Fibroblast of skin of back (primary cell): ENCODE measurements at places on chromosomes 12 and 14.

DNA sequence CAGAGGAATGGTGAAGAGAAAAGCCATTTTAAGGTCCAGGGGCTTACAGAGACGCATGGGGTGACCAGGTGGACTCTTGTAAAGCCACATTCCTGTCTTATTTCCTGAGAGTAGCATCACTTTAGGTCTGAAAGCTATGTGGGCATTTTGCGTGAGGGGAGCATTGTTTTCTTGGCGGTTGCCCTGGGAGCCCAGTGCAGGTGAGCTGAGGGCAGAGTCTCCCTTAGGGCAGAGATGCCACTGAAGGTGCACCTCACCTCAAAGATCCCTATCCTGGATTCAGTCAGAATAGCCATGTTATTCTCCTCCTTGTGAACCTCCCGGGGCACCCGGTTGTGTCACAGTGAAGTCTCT lies 12.4 kb downstream of the GLRX5 start:
- DNase-seq: no peak

- DNase-seq: no peak
Measured at GRCh38 chr12:124664395-124665111, 97.1 kb upstream of the NCOR2 start.

GRCh38 chr12:39807043-39807442 lies 187.4 kb upstream of the ABCD2 start:
- DNase-seq: peak; percentile 5

- DNase-seq: no peak
Measured at GRCh38 chr14:24300326-24300980, 803 bp downstream of the NOP9 start.

DNA sequence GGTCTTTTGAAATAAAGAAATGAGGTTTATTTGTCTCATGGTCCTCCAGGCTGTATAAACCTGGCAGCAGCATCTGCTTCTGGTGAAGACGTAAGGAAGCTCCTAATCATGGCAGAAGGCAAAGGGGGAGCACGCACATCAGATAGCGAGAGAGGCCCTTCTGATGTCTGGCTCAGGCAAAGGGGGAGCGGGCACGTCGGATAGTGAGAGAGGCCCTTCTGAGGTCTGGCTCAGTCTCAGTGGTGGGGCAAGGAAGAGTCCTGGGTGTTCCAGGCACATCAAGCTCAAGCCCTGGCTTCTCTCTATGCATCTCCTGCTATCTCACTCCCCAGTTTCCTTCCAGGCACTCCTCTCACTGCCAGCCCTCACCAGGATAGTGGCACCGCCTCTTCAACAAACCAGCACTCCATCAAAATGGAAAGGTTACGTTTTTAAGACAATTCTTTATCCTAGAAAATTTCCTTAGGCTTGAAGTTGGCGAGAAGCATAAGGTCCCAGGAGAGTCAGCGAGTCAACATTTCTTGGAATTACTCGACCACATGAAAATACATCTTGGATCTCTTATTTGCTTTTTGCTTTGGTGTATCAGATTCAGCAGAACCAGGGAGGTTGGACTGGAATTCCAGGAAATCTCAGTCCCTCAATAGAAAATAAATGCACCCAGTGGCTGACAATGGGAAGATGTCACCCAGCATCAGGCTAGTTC lies 189.6 kb upstream of the TMEM132C start:
- peak; percentile 80 for DNase-seq

DNA sequence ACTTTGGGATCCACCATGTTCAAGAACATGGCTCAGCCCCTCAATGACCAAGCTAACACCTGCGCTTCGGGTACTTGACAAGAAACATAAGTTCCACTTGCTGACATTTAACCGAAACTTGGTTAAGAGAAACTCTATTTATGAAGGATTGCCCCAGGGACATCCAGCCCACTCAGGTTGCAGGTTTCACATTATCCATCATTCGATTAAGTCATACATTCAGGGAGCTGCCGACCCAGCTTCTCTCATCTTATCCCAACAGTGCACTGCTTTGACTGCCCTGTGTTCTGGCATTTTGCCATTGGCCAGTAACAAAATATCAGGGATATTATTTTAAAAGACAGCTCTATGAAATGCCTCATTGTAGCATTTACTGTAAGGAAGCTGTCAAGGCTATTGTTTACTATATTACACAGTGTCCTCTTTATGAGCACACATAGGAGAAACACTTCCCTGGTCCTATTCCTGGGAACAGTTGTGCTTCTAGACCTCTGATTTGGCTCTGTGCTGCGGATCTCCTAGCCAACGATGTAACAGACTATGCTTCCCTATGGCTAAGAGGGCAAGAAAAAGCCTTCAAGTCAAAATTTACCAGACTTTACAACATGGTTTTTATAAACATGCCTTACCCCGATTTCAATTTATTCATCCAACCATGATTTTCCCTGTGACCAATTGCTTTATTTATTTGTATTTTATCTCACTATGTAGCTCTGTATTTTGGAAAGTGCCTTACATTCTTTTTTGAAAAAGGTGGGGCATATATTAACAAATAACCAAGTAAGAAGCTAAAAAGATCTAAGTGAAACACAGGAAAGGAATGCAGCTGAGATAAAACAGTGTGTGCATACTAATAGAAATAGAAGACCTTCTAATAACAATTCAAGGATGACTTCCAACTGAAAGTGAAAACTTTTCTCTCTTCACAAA lies 109.3 kb downstream of the ITPR2 start:
- DNase-seq: peak; percentile 74

DNA sequence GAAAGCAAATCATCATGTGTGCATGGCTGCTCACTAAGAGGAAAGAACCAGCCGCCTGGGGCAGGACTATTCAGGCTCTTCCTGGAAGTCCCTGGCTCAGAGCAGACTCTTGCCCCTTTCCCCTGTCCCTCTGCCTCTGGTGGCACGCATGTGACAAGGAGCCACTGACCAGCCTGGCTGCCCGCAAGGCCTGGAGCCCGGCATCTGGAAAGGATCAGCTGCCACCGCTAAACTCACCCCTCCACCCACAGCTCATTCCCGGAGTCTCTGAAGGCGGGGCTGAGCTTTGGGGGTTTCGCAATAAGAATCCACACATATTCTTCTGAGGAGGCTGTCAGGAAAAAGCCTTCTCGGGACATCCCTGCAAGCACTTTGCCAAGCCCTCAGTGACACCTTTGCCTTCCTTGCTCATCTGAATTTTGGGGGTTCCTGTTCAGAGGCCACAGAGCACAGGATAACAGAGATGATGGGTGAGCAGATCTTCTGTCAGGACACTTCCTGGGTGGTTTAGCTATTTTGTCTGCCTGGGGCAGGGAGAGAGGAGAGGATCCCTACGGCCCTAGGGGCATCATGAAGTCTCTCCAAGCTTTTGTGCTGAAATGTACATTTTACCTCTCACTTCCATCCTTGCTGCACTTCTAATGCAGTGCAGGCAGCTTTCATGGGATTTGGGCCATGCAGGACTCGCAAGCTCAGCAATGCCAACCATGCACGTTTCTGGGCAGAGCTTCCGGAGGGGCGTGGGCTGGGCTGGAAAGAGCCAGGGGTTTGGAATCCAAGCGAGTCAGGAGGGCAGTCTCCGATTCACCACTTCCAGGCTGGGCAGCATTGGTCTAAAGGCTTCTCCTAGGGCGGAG lies 124.8 kb upstream of the MAP1LC3B2 start:
- peak; percentile 96 for DNase-seq

DNA sequence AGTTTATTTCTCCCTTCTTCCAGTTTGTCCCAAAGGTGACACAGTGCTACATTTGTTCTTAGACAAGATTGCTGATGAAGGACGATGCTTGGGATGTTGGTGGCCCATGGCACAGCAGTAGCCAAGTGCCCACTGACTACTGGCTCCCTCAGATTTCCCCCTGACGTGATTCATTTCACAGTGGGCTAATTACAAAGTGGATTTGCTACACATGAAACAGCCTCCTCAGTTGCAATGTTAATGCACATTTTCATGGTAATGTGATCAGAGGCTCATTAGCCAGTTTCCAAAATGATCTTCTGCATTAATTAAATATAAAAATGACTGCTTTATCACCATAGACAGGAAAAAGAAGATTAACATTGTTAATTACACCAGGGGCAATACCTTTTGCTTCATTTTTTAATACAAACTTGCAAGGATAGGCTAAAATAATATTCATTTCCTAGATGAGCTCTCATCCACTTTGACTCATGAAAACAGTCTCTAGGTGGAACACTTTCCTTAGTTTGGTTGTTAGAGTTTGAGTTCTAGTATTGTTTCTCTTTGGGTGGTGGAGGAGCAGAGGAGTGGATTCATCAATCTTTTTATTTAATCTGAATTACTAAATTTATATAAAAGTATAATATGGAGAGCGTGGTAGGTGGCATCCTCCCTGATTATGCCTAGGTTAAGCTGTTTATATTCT lies 250.9 kb downstream of the PDZRN4 start:
- DNase-seq: no peak

- no peak for DNase-seq
Measured at GRCh38 chr14:105376521-105377440, 21.6 kb upstream of the TEX22 start.

GRCh38 chr14:45698462-45699134 lies 445.6 kb upstream of the MIS18BP1 start:
- no peak for DNase-seq

GRCh38 chr12:388012-388411 lies 1.1 kb downstream of the KDM5A start:
- no peak for DNase-seq

GRCh38 chr12:104057771-104058197 lies 6.5 kb upstream of the HCFC2 start:
- DNase-seq: peak; percentile 33

- peak; percentile 88 for DNase-seq
Measured at GRCh38 chr12:91127751-91128150, 16.5 kb upstream of the LUM start.

GRCh38 chr12:48143898-48144297 lies 13.4 kb downstream of the ASB8 start:
- no peak for DNase-seq

- DNase-seq: peak; percentile 6
Measured at GRCh38 chr14:98847521-98848468, 424.2 kb downstream of the BCL11B start.

GRCh38 chr12:18171571-18171970 lies 81.6 kb upstream of the RERGL start:
- peak; percentile 92 for DNase-seq

GRCh38 chr14:33714527-33715226 lies 236.2 kb downstream of the EGLN3 start:
- peak; percentile 85 for DNase-seq

GRCh38 chr12:98229540-98229924 lies 285.9 kb upstream of the TMPO start:
- DNase-seq: no peak

- DNase-seq: no peak
Measured at GRCh38 chr12:47071241-47071852, 8.1 kb upstream of the PCED1B start.

DNA sequence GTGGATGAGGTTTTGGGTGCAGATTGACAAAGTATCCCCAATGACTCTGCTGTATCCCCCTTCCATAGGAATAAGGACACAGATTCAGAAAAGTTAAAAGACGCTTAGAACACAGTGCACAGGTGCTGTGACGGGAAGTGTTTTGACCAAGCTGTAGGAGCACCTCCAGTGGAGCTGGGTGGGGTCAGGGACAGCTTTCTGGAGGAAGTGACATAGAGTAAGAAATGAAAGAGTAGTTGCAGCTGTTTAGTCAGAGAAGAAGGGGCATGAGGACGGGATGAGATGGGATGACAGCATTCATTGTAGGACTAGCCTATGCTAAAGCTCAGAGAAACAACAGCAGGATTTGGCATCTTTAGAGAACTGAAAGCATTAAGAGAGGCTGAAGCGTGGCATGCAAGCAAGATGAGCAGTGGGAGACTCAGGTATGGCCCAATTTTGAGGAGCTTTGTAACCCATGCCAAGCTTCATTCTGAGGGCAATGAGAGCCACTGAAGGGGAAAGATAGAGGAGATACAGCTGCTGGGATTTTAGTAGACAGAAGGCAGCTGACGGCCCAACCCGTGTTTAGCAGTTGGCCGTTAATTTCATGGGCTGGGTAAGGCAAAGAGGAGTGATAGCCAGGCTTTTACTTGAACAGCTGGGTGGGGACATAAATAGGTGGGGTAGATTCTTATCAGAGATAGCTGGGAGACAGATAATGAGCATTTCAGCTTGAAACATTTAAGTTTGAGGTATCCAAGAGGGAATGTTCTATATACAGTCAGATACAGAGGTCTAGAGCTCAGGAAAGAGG lies 131.8 kb upstream of the KRAS start:
- no peak for DNase-seq

DNA sequence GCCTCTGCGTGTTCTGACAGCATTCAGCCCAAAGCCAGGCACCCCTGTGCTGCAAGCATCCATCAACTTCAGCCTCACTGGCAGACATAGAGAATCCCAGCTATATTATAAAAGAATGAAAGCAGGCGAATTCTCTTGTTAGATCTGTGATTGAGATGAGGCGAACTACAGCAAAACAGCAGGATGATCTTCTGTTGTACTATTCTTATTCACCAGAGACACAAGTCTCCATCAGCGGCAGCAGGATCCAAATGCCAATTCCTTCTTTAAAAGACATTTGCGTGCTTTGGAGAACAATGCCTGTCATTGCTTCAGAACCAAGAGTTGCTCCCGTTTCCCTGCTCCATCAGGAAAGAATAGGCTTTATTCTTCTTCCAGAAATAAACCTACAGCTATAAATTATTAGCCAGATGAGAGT lies 188.9 kb downstream of the SLC41A2 start:
- no peak for DNase-seq

- no peak for DNase-seq
Measured at GRCh38 chr14:75824318-75824717, 157.5 kb downstream of the TGFB3 start.

DNA sequence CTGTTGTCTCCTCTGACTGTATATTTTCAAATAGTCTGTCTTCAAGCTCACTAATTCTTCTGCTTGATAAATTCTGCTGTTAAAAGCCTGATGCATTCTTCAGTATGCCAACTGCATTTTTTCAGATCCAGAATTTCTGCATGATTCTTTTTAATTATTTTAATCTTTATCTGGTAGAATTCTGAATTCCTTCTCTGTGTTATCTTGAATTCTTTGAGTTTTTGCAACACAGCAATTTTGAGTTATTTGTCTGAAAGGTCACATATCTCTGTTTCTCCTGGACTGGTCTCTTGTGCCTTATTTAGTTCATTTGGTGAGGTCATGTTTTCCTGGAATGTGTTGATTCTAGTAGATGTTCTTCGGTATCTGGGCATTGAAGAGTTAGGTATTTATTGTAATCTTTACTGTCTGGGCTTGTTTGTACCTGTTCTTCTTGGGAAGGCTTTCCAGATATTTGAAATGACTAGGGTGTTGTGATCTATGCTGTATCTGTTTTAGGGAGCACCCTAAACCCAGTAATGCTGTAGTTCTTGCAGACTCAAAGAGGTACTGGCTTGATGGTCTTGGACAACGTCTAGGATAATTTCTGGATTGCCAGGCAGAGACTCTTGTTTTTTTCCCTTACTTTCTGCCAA lies 193.8 kb upstream of the NPAS3 start:
- no peak for DNase-seq

DNA sequence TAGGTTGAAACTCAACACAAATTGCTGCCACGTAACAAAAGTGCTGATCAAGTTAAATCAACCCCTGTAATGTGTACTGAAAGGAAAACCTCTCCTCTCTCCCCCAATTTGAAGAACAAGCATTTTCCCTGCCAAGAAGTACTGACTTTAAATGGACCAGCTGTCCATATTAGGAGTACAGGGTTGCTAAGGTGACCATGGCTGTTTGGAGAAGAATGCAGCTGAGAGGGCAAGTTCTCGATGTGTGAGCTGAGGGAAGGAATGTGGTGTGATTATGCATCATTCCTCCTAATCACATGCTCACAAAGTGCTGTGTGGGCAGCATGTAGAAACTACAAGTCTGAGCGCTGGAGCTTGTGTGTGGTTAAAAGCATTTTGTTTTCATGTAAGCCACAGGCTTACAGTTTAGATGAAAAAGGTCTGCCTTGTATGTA lies 50.9 kb upstream of the CCT2 start:
- peak; percentile 98 for DNase-seq
